Thymus (tissue), 14 donors: ENCODE measurements at places on chromosomes 7 and 10. TPM values are rescaled to one million over a fixed set of nuclear protein-coding genes. Genes with fewer than 3 reads are reported as not detected.

Gene MYL7
- 0.57 TPM for total RNA-seq

GRCh38 chr7:19117870-19118608 is 603 bp upstream of the TWIST1 start:
- H3K27ac ChIP-seq = no peak overlapping the region
- H3K4me3 ChIP-seq = no peak overlapping the region
- no peak for DNase-seq

DNA sequence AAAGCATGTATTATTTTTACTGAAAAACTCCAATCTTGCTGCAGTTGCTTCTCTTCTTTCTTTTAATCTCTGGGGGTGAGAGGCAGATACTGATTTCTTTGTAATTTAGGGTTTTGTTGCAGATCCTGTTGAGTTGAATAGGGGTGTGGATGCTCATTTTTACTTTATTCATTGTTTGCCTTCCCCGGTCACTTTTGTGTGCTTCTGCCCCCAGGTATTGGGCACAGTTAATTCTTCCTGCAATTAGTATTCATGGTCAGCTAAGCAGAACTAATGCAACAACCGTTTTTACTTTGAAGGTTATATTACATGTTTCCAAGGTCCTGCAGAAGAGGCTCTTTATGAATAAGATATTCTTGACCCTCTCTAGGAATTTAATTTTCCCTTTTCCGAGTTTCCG is 96.4 kb downstream of the BUB3 start:
- H3K4me3 ChIP-seq = no peak overlapping the region
- H3K4me1 ChIP-seq = no peaks in the 10 kb centered on the region
- no peaks in the 10 kb centered on the region for H3K36me3 ChIP-seq
- no peak for DNase-seq

- peaks cover 35% of the 10 kb centered on the region for H3K27me3 ChIP-seq
- no peak overlapping the region for H3K27ac ChIP-seq
- H3K4me1 ChIP-seq = no peaks in the 10 kb centered on the region
- no peaks in the 10 kb centered on the region for H3K36me3 ChIP-seq
Observed at GRCh38 chr7:120272261-120272660, 714 bp upstream of the KCND2 start.
